Naive thymus-derived CD4-positive, alpha-beta T cell (primary cell): ENCODE measurements at places on chromosomes 13 and 19. TPM values are rescaled to one million over a fixed set of nuclear protein-coding genes. Genes with fewer than 3 reads are reported as not detected.

ZNF442 gene
- 3.8 TPM for total RNA-seq

CASP14 gene
- total RNA-seq, result not detected in 2 replicates

DNA sequence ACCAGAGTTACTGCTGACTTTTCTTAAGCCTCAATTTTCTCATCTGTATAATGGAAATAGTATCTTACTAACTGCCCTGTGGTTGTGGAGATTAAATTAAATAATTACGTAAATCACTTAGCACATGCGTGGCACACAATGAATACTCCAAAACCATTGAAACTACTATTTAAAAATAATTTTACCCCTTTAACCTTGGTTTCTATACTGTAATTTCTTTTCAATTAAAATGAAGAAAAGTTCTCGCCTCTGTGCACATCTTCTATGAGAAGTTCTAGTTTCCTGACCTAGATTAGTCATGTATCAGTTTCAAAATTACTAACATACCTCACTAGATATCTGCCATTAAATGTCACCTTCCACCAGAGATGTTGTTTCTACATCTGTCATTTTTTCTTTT, 5.7 kb downstream of the SLITRK1 start:
- H3K27ac ChIP-seq, result no peak overlapping the region
- H3K4me3 ChIP-seq, result no peak overlapping the region
- no peaks in the 10 kb centered on the region for H3K36me3 ChIP-seq
- H3K27me3 ChIP-seq, result peaks cover 3% of the 10 kb centered on the region
- H3K4me1 ChIP-seq, result no peaks in the 10 kb centered on the region
- no peak for DNase-seq

OR4F17 gene
- total RNA-seq, result not detected in 2 replicates

ZNF540 gene
- total RNA-seq, result 0.99 and 1.2 TPM in 2 replicates

ARRDC5 gene
- total RNA-seq, result 9.8 TPM

DNA sequence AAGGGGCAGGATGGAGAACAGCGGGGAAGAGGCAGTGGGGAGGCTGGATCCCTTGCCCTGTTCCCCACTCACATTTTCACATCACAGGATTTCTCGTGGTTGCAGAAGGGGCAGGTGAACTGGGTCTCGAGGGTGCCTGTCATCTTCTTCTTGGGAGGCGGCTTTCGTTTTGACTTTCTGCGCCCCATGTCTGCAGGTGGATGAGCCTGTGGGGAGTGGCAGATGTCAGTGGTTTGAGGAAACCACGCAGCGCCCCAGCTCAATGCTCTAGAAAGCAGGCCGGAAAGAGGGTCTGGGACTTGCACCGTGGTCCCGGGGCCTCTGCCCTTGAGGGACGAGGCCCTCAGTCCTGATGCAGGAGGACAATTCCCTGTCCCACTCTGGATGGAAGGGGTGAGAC, 4.9 kb downstream of the ELOF1 start:
- DNase-seq, result no peak
- peaks cover 50% of the 10 kb centered on the region for H3K36me3 ChIP-seq
- H3K27ac ChIP-seq, result no peak overlapping the region
- peaks cover 9% of the 10 kb centered on the region for H3K4me1 ChIP-seq

DNA sequence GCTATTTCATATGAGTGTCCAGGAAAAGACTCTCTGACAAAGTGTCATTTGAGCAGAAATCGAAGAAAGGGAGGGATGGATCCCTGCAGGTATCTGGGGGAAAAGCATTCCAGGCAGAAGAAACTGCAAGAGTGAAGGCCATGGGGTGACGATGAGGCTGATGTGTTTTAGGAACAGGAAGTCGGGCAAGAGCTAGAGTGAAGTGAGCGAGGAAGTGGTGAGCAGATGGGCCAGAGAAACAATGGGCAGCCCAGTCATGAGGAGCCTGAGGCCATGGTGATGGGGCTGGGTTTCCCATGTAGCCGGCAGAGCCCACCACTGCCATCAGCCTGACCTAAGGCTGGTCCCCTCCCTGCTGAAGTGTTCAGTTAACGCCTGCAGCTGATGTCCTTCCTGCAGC, 150.2 kb downstream of the TNFSF13B start:
- DNase-seq, result no peak

GRCh38 chr19:6772866-6773322, 386 bp downstream of the VAV1 start:
- DNase-seq, result no peak
- peaks cover 20% of the 10 kb centered on the region for H3K4me1 ChIP-seq
- H3K4me3 ChIP-seq, result peak overlapping the region; percentile 96

DNA sequence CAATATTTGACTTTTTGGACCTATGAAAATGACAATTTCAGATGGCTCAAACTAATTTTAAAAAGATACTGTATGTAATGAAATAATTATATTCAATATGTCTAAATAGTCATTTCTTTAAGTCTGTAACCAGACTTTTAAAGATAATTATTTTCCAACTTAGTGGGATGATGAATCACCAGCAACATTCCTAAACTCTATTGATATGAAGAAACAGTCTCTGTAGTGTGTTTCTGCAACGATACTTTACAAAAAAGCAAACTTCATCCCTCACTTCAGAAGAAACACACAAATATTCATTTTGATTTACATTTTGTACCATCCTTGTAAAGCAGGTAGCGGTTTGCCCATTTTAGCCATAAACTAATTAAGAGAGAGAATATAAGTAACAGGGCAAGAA, 417.4 kb downstream of the EFNB2 start:
- DNase-seq, result no peak
- no peaks in the 10 kb centered on the region for H3K36me3 ChIP-seq
- H3K27me3 ChIP-seq, result no peaks in the 10 kb centered on the region
- no peak overlapping the region for H3K27ac ChIP-seq
- H3K4me1 ChIP-seq, result no peaks in the 10 kb centered on the region

GRCh38 chr19:2625434-2625833, 77.1 kb downstream of the GNG7 start:
- H3K36me3 ChIP-seq, result no peaks in the 10 kb centered on the region
- DNase-seq, result no peak
- H3K27me3 ChIP-seq, result no peaks in the 10 kb centered on the region
- H3K4me1 ChIP-seq, result peaks cover 28% of the 10 kb centered on the region

GRCh38 chr13:60661521-60661920, 264.5 kb downstream of the TDRD3 start:
- no peaks in the 10 kb centered on the region for H3K4me1 ChIP-seq
- no peak for DNase-seq
- no peak overlapping the region for H3K27ac ChIP-seq
- H3K36me3 ChIP-seq, result no peaks in the 10 kb centered on the region
- no peak overlapping the region for H3K4me3 ChIP-seq
- H3K27me3 ChIP-seq, result no peaks in the 10 kb centered on the region

GRCh38 chr13:58302349-58302748, 670.8 kb downstream of the PCDH17 start:
- DNase-seq, result no peak
- H3K4me1 ChIP-seq, result no peaks in the 10 kb centered on the region
- H3K27me3 ChIP-seq, result no peaks in the 10 kb centered on the region
- H3K4me3 ChIP-seq, result no peak overlapping the region

GRCh38 chr13:110151462-110151861, 155.5 kb downstream of the COL4A1 start:
- H3K4me1 ChIP-seq, result no peaks in the 10 kb centered on the region
- H3K36me3 ChIP-seq, result no peaks in the 10 kb centered on the region
- H3K27ac ChIP-seq, result no peak overlapping the region
- no peak for DNase-seq
- H3K27me3 ChIP-seq, result no peaks in the 10 kb centered on the region
- no peak overlapping the region for H3K4me3 ChIP-seq

GRCh38 chr13:33441015-33441414, 155.5 kb upstream of the STARD13 start:
- DNase-seq, result no peak
- no peaks in the 10 kb centered on the region for H3K27me3 ChIP-seq
- H3K4me1 ChIP-seq, result no peaks in the 10 kb centered on the region
- H3K27ac ChIP-seq, result no peak overlapping the region

MEF2B gene
- 4.9 TPM for total RNA-seq

DNA sequence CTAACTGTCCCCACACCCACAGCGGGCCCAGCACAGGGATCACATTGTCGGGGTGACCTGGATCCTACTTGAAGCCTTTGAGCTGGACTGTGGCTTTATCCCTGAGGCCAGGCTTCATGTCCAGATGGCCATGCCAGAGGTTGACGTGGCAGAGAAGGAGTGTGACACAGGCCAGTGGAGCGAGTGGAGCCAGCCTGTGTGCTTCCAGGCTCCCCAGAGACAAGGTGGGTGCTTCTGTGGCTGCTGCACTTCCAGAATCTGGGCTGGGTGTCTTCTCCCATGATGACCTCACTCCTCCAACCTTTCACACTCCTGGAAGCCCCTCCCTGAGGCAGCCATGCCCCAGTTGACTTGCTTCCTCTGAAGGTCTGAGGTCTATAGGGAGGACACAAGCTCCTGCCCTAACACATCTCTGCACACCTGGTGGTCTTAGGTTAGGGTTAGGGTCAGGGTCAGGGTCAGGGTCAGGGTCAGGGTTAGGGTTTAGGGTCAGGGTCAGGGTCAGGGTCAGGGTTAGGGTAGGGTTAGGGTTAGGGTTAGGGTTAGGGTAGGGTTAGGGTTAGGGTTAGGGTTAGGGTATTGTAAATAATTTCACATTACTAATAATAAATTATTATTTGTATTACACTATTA, 13.1 kb upstream of the MZF1 start:
- H3K36me3 ChIP-seq, result no peaks in the 10 kb centered on the region
- H3K4me1 ChIP-seq, result no peaks in the 10 kb centered on the region
- no peak for DNase-seq

CCDC194 gene
- 4.8 and 5.8 TPM in 2 replicates for total RNA-seq

DNA sequence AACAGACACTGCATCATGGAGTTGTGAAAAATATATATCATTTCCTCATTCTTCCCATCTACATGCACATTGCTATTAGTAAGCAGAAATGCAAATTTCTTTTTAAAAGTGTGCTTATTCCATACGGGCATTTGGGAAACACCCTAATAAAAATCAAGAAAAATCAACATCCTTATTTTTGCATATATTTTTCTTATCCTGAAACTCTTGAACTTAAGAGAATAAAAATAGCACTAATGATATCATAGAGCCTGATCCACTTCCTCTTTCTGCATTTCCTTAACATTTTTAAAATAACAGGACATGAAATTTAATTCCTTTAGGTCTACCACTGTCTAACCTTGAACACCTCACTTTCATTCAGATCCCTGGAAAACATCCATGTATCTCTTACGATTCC, 123.3 kb downstream of the VWA8 start:
- H3K4me3 ChIP-seq, result no peak overlapping the region
- H3K27ac ChIP-seq, result no peak overlapping the region
- H3K27me3 ChIP-seq, result no peaks in the 10 kb centered on the region

DNA sequence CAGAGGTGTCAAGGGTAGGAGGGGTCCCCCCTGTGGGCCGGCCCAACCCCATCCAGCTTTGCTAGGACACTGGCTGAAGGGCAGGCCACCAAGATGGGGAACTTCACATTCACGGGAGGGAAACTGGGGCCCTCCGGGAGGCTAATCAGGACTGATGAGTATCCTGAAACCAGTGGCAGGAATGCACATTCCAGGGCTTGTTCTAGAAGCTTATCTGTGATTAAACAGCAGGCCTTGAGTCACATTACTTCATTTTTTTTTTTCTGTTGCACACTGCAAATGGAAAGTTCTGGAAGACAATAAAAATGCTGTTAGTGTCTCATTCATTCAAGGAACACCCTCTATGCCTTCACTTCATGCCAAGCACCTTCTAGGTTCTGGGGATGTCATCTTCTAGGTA, 15.5 kb upstream of the SIGLEC11 start:
- no peaks in the 10 kb centered on the region for H3K27me3 ChIP-seq
- peaks cover 6% of the 10 kb centered on the region for H3K36me3 ChIP-seq
- H3K27ac ChIP-seq, result no peak overlapping the region
- no peak overlapping the region for H3K4me3 ChIP-seq

JAK3 gene
- 154 TPM for total RNA-seq

DNA sequence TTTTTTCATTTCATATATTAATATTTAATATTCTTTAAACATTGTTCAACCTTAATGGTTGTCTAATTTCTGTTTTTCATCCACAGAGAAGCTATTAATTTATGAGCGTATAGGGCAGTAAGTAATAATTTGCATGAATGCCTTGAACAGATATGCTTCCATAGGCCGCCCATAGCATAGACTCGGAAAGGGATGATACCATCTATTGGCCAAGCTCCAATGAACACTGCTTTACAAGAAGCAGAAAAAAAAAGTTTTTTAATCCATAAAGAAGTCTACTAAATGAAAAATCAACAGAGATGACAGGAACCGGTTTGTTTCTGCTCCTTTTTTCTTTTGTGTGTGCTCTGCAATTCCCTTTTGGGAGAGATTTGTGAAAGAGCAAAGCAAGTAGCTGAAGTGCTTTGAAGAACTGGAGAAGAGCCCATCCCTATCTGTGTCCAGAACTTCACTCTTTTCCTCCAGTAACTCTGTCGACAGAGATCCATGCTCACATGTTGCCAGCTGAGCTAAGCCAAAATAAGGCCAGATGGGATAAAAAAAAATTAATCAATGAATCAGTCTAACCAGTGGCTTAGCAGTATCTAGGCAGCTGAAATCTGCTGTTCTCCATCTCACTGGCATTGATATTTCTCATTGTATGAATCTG, 215.9 kb upstream of the SOX21 start:
- H3K27me3 ChIP-seq, result no peaks in the 10 kb centered on the region
- no peak overlapping the region for H3K27ac ChIP-seq
- no peak overlapping the region for H3K4me3 ChIP-seq
- no peak for DNase-seq
- H3K36me3 ChIP-seq, result no peaks in the 10 kb centered on the region

OLFM4 gene
- total RNA-seq, result not detected

DNA sequence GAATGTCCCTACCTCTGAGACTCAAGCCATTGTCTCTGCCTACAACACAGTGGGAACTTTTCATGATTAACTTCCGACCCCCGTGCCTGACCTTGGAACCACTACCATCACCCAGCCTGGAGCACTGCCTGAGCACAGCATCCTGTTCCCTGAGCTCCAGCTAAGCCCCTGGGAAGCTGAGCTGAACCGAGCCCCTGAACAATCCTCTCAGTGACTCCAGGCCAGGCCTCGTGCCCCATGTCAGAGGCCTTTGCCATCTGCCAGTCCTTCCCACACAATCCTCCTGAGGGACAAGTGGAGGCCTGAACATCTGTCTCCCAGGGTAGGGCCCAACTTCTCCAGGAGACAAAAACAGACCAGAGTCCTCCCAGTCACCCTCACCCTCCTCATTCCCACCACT, 17.5 kb downstream of the CEACAM3 start:
- H3K27ac ChIP-seq, result no peak overlapping the region
- no peak overlapping the region for H3K4me3 ChIP-seq
- no peaks in the 10 kb centered on the region for H3K27me3 ChIP-seq
- H3K4me1 ChIP-seq, result no peaks in the 10 kb centered on the region

GRCh38 chr13:48862572-48862971, 113.1 kb upstream of the FNDC3A start:
- no peak overlapping the region for H3K4me3 ChIP-seq
- no peak for DNase-seq
- no peak overlapping the region for H3K27ac ChIP-seq
- H3K4me1 ChIP-seq, result no peaks in the 10 kb centered on the region

- H3K36me3 ChIP-seq, result no peaks in the 10 kb centered on the region
- no peaks in the 10 kb centered on the region for H3K4me1 ChIP-seq
- DNase-seq, result no peak
- H3K4me3 ChIP-seq, result no peak overlapping the region
- H3K27ac ChIP-seq, result no peak overlapping the region
Observed at GRCh38 chr19:30529876-30530275, 157.7 kb downstream of the ZNF536 start.
